ENCODE measurements at places on chromosomes 12 and 14.
A peak's percentile ranks its signal among the peaks of the same experiment; 100 is the strongest.

- DNase-seq = no peak
These were observed 96.6 kb downstream of the RAD52 start for GRCh38 chr12:852864-853263.

- no peak for DNase-seq
These were observed 23.7 kb downstream of the SFSWAP start for GRCh38 chr12:131734336-131735152.

DNA sequence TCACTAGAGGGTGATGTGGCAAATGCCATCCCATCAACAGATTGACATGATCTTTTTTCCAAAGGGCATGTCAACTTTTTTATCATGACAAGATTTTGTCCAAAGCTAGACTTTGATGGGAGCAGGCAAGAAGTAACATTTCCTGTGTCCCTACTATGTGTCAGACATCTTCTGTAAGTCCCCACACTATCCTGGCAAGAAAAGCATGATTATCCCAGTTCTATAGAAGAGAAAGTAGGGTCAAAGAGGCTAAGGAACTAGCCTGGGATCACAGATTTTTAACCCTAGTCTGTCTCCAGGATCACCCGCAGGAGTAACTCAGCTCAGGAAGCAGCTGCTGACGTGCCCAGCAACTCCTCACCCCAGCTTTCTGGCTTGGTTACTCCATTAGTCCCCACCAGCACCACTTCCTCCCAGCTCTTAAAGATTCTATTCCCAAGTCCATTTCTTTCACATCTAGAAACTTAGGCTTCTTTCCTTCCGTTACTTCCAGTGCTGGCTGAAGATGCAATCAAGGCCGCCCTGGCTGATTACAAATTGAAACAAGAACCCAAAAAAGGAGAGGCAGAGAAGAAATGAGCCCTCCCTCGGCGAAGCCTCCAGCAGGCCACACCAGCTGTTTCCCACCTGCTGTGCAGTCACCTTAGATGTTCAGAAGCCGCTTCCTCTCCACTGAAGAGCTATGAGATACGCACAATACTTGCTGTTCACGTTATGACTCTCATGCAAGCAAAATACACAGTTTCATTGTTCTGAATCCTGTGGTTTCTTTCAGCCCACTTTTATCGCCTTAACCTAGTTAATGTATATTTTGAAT is 6.2 kb downstream of the ISCU start:
- DNase-seq = peak; percentile 56

- DNase-seq = no peak
These were observed 19.6 kb downstream of the NINJ2 start for GRCh38 chr12:643475-644302.

- DNase-seq = no peak
These were observed 107.1 kb downstream of the GPR135 start for GRCh38 chr14:59358102-59358501.

DNA sequence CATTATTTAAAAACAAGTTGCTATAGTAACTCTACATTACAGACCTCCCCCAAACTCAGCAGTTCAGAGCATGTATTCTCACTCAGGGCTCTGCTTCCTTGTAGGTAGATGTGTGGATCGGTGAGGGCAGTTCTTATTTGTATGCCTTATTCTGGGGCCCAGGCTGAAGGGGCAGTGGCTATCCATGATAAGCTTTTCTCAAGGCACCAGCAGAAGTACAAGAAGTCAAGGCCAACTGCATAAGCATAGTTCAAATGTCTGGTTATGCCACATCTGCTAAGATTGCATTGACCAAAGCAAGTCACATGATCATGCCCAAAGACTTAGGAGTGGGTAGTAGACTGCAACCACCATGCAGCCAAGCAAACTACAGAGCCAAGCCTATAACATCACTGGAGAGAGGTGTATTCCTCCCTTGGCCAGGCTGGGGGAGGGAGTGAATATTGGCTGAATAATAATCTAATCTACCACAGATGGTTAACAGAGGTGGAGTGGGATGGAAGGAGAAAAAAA is 4.6 kb downstream of the PSEN1 start:
- DNase-seq = no peak

DNA sequence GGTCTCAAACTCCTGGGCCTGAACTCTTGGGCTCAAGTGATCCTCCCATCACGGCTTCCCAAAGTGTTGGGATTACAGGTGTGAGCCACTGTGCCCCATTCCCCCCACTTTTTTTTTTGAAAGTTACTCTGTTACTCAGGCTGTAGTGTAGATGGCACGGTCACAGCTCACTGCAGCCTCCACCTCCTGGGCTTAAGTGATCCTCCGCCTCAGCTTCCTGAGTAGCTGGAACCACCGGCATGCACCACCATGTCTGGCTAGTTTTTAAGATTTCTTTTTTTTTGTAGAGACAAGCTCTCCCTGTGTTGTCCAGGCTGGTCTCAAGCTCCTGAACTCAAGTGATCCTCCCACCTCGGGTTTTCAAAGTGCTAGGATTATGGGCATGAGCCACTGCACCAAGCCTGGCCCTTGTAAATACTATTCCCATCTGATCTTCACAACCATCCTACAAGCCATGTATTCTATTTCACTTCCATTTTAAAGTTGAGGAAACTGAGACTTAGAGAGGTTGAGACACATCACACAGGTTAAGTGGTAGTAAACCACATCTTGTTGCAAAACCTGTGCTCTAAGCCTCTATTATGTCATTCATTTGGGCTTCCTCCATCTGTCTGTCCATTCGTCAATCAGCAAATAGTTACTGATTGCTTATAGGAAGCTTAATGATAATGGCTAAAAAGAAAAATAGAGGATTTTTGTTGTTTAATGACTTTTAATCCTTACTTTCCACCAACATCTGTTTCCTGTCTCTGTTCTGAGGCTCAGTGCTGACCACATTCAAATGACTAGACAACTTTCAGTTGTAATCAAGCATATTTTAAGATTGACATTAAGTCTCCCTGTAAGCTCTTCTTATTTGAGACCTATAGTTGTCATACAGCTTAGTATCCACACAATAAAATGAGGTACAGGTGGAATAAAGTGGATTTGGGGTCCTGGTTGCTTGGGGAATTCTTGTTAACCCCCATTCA is 9.2 kb downstream of the ASCL4 start:
- DNase-seq = no peak

DNA sequence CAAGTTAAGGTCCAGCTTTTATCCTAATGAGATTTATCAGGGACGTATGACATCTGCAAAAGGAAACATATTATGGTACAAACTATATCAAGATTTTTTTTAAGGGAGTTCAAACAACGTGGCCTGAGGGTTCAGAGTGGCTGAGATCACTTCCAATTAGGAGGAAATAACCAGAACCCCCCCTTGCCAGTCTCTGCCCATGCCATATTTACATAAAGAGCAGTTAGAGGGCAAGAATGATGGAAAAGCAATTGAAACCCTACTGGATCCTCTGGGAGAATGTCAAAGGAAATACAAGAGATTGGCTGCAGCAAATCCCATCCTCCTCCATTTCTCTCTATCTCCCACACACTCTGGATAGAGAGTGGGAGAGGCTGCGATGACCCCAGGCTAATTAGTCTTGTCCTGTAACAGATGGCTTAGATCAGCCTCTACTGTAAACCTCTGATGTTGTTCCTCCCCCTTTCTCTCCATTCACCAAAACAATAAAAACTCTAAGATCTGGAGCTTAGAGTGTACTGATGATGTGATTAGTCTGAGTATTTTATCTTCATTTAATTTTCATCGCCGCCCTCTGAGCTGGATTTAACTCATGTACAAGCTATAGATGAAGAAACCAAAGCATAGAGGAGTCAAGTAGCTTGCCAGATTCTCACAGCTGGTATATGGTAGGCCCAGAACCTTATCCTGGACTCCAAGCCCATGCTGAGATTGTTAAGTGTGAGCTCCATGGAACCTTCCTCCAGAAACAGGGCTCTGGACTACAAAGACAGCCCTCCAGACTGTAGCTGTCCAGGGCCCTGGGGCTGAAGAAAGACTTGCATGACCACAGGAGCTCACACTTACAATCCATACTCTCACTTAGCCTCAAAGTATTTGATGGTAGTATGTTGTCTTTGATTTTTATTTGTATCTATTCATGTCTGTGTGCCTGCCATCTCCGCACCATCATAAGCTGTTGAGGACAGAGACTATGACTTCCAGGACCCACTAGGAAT is 54.1 kb upstream of the GNG2 start:
- DNase-seq = no peak

GRCh38 chr12:28622406-28622805 is 432.1 kb downstream of the CCDC91 start:
- no peak for DNase-seq

- DNase-seq = no peak
These were observed 81.1 kb downstream of the SMOC1 start for GRCh38 chr14:69960296-69960695.

DNA sequence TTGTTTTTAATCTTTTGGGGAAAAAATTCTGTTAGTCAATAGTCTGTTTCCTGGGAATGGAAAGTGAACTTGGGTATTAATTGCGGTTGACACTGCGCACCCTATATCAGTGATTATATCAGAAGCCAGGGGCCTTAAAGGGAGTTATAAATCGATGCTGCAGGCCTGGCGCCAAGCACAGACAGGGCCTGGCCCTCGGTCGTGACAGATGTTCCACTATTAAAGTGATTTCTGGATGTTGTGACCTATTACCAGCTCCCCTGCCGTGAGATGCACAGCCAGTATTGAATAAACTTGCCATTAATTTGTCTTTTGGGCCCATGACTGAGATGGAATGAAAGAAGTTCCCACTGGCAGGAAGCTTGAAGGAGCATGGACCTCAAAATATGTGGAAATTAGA is 45.1 kb upstream of the KITLG start:
- no peak for DNase-seq

Data from T-helper 22 cell (primary cell).